ENCODE measurements at places on chromosomes 5 and 9.

DNA sequence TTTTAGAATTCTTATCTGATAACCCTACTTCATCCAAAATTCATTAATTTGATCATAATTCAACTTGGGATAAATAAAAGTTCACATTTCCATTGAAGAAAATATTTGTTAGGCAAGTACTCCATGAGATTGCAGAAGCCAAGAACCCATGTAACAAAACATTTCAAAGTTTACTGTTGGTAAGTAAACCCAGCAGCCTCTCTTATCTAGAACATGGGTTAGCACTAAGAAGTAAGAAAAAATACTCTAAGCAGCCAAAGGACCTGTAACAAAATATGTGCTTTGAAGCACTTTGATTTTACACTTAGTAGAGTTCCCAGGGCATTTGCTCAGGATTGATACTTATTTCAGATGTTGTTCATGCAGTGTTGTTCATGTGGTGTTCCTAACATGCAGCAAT lies 8.7 kb downstream of the MAP3K1 start:
- DNase-seq = no peak

GRCh38 chr9:79701651-79702050 lies 129.9 kb downstream of the TLE4 start:
- no peak for DNase-seq

GRCh38 chr9:75176037-75176436 lies 87.7 kb downstream of the OSTF1 start:
- DNase-seq = no peak

DNA sequence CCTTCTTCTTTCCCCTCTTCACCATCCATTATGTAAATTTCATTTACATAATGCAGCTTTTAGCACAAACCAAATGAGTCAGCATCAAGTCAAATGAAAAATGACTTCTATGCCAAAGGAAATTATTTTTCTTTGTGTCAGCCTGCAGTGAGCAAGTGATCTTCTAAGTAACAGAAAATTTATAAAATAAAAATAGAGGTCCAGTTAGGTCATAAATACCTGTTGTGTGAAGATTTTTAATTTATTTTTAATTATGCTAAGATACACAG lies 16.7 kb upstream of the THG1L start:
- DNase-seq = peak; percentile 36

DNA sequence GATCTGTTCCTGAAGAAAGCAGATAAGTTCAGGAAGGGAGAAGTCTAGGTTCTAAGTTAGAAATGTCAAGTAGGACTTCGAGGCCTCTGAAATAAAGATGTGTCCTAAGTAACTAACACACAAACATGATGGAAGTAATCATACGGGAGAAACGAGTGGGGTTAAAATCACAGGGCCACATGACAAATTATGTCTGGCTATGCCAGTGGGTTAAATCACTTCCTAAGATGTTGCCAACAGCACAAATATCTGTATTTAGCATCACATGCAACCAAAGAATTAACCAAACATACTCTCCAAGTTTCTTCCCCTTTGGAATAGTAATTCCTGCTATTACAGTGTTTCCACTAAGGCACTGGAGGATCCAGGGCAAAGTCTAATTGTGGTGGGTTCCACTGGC lies 13.7 kb upstream of the ZSWIM6 start:
- no peak for DNase-seq

GRCh38 chr9:84349671-84350070 lies 9.1 kb upstream of the SLC28A3 start:
- DNase-seq = no peak

- no peak for DNase-seq
Observed at GRCh38 chr5:17398866-17399835, 98.9 kb upstream of the TAF11L2 start.

DNA sequence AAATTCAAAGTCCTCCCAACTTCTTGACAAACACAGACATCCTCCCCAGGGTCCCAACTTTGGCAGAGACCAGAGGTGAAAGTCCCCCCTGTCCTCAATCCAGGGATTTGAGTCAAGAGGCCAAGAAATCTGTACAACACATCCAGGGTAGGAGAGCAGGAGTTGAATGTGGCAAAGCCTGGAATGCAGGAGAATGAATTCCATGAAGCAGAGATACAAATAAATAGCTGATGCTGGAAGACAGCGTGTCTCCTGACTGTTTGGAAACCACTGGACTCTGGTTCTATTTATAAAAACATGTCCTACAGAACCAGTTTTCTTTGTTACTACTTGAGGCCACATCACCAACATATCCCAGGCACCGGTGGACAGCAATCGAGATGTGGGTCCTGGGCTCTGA lies 43.7 kb upstream of the SLIT3 start:
- no peak for DNase-seq

DNA sequence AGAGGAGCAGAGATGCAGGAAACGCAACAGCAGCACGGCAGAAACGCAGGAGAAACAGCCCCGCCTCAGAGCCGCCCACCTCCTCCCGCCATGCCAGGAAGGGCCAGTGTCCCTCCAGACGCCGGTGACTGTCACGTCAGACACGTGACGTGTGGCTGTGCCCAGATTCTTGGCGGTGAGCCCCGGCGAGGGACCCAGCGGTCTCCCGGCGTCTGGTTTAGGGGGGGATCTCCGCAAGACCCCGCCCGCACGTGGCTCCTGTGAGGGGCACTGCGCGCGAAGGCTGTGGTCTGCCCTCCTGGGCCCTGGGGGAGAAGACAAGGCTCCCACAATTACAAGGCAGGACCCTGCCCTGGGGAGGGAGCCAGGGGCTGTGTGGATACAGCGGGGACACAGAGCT lies 2.4 kb upstream of the LCN8 start:
- no peak for DNase-seq

DNA sequence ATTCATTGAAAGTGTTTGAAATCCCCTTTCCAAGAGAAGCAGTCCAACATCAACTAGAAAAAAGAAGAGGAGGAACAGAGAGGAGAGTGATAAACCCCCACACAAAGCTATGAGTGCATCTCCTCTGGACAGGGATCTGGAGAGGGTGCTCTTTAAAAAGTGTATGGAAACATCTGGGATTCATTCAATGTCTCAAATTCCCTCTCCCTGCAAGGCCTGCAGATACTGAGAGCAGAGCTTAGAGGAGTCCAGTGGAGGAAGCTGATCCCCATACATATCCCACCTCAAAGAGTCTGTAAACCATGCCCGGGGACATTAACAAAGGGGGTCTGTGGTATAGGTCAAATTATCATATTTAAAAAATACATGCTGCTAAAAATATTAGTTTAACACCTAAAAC lies 2.2 kb downstream of the SPOCK1 start:
- DNase-seq = no peak

GRCh38 chr5:84069608-84070179 lies 315.0 kb downstream of the EDIL3 start:
- DNase-seq = no peak

DNA sequence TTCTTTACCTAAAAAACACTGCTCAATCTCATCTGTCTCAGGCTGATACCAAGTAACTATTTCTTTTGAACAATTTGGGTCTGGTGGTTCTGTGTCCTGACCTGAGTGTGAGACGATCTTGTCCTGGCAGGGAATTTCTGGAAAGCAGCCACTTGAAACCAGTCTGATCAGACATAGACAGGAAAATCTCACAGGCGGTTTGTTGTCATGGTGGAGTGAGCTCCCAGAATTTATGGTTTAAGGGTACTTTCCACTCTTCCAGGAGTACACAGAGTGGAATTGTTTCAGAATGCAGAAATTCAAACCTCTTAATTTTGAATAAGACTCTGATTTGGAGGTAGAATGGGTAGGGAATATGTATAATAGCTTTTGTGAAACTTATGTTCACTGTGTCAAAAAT lies 268.2 kb downstream of the ISL1 start:
- no peak for DNase-seq

GRCh38 chr5:427415-428087 lies 15.4 kb upstream of the EXOC3 start:
- DNase-seq = no peak

- DNase-seq = peak; percentile 5
Observed at GRCh38 chr9:105503881-105504280, 54.0 kb upstream of the FKTN start.

- no peak for DNase-seq
Observed at GRCh38 chr9:128640603-128641002, 16.0 kb downstream of the DYNC2I2 start.

DNA sequence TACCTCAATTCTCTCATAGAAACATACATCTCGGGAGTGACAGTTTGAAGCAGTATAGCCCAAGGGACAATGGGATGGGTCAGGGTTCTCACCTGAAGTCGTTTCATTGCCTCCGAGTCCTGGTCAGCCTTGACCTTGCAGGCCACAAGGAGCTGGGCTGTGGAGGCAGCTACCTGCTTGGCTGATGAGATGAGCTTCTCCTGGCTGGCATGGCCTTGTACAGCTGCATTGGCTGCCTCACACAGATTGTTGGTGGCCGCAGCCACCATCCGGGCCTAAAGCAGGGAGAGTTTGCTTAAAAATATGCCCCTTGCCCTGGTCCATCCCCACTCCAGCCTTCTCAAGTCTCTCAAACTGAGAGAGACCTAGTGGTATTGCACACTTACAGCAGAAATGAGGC lies 8.5 kb upstream of the TPM2 start:
- no peak for DNase-seq

DNA sequence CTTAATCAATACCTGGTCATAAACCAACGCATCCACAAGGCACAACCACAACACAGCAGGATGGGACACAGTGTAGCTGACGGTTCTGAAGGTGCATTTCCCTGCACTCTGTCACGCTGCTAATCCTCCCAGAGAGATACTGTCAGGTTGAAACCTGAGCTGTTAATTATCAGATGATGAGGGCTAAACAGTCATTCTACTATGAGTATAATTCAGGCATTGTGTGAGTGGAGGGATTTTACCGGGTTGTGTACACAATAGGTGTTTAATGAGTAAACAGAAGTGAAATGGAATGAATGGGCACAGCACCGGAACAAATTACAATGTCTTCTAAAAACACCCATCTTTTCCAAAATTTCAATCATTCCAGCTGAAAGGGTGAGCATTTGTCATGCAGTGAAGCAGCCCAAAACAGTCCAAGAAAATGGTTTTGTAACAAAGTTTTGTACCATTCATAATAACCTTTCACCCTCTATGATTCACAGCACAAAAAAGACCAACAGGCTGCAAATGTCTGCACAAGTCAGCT lies 71.5 kb downstream of the ABCA1 start:
- DNase-seq = no peak

GRCh38 chr5:148915224-148915817 lies 88.9 kb downstream of the ADRB2 start:
- DNase-seq = no peak
